GM13976 (cell line): ENCODE measurements at places on chromosomes 5 and 9.

DNA sequence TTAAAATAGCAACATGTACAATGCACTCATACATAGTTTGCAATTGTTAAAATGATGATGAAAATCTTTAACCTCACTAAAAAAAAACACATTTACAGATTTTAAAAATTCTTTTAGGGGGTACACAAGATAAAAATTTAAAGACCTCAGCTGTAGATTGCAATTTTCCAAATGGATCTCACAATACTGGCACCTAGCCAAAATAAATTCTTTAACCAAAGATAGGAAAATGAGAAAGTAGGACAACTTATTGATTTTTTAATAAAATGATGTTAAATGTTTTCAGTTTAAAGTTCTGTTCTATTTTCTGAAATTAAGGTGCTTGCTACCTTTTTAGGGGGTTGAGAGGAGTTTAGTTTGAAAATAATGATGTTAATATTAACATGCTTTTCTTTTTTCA, 90.0 kb downstream of the PCSK1 start:
- DNase-seq = no peak

DNA sequence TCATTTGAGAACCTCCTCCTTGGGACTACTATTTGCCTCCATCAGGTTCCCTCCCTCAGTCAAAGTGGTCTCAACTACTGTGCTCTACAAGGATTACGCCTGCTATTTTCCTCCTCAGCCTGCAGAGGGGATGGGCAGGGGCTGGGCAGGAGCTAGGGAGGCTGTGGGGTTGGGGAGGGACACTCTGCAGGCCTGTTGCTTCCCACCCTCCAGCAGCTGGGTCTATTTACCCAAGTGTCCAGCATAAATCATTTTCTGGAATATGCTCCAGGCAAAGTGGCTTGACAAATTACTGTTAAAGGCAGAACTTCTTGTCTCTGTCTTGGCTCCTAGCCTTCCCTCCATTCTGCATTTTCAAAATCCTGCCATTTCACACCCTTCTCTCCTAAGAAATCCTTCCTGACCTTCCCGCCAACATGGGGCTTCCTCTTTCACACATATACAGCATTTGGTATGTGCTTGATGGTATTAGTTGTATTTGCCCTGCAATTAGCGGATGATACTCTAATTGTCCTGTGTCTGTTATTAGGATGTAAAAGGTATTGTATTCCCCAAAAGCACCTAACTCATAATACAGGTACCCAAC, 106.7 kb downstream of the EFNA5 start:
- DNase-seq = no peak

- DNase-seq = no peak
Measured at GRCh38 chr9:127809002-127809539, 6.4 kb downstream of the FPGS start.

- DNase-seq = no peak
Measured at GRCh38 chr5:177453852-177454396, 7.3 kb downstream of the PRR7 start.

DNA sequence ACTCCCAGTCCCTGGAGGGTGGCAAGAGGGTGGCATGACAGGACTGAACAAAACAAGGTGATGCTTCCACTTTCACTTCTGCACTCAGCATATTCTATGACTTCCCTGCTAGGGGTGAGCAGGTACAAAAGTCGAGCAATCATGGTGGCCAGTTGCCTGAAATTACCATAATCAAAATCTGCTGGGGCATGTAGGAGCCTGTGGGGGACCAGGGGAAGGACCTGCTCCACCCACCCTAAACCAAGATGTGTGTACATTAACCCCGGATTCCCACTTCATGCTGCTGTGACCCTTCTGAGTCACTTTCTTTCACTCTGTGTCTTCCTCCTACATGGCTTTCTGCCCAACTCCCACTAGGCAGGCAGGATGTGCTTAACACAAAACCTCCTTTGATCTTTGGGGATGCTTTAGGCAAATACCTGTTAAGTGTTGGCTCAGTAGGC, 73.3 kb upstream of the PHF24 start:
- peak; percentile 15 for DNase-seq

DNA sequence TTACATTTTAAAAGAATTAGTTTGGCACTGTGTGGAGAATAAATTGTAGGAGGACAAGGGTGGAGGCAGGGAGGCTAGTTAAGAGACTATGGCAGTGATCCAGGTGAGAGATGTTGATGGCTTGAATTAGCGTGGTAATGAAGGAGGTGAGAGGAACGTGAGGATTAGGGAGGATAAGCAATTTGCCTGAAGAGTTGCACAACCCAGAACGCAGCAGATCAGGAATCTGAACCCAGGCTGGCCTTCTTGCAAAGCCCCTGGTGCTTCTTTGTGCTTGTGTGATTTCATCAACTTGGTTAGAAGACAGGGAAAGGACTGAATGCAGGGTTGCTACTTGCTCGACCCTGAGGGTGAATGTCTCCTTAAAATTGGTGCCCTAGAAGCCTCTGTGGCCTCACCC, 6.9 kb upstream of the SCAMP1 start:
- no peak for DNase-seq

- no peak for DNase-seq
Measured at GRCh38 chr9:71270554-71270953, 149.1 kb upstream of the TRPM3 start.

DNA sequence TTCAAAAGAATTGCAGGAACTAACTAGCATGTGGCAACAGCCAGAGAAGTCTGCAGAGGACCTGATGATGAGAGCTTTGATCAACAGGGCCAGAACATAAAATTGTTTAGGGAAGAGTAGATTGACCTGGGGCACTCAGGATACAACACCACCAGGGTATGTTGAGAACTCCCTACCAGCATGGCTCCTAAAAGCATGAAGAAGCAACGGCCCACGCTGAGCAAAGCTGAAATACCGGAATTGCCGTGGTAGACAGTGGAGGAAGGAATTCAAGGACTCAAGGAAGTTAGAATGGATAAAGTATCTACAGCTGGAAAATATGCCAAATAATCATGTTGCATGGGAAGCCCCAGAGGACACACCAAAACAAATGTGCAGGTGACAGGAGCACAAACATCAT, 31.6 kb downstream of the DROSHA start:
- no peak for DNase-seq

GRCh38 chr5:115796656-115797055, 19.8 kb downstream of the CDO1 start:
- DNase-seq = no peak

- DNase-seq = no peak
Measured at GRCh38 chr5:6235726-6236125, 142.6 kb downstream of the MED10 start.

DNA sequence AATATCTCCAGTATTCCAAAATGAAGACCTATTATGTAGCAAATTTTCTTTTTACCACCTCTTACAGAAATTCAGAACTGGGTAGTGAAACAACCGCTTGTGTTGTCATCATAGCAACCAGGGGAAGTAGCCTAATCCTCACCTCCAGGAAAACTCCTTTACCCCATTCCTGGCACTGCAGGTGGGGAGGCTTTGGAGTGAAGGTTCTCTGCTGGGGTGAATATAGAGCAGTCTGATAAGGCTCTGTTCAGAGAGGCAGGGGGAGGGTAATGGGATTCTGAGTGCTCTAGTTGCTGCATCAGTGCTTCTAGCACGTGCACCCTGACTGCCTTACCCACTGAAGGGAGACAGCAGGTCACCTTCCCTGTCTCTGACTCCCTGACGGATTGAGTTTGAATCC, 116.2 kb downstream of the MAN2A1 start:
- DNase-seq = no peak

DNA sequence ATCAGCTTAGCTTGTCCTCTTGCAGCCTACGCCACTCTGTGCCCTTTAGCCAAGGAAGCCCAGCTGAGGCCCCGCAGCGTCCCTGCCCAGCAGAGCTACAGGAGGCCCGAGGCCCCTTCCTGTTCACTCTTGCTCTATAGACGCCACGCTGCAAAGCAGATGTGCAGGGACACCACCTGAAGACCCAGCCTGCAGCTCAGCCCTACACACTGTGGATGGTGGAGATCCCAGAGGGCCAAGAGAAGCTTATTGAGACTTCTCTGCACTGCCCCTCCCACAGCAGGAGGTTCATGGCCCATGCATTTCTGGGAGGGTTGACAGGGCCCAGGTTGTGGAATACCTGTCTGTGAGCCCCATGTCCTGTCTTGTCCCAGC, 33.6 kb downstream of the IRF1 start:
- DNase-seq = no peak

DNA sequence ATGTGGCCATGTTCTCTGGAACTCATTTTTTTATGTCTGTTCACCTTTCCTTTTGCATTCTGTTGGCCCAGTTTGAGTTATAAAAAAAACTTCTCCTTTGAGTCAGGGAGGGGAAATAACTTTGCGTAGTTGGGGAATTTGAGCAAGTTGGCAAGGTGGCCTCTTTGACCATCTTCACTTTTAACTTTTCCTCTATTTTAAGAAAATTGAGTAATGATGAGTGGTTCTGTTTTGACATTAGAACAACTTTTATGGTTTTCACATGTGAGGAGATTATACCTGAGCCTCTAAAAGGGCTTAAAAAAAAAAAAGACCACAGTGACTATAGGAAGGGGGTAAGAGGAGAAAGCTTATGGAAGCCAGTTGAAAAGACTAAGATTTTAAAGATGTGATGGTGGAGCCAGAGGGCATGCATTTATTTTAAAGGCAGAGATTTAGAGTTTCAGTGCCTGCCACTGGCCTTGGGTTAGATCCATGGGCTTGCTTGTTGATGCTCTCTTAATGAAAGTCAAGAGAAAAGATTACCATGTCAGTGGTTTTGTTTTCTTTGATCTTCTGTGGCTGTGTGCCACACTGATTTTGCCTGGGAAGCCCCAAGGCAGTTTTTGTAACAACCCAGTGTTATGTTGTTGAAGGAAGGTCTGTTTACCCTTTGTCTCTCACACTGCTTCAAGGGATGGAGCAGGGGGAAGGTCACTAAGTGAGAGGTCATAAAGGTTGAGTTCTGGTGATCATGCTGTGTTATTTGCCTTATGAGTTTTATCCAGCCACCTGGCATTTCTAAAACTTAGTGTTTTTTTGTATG, 219.7 kb upstream of the CD180 start:
- DNase-seq = no peak
